ENCODE measurements at places on chromosomes 1 and 21.

GRCh38 chr1:184463680-184464079 is 76.9 kb downstream of the C1orf21 start:
- DNase-seq = no peak

DNA sequence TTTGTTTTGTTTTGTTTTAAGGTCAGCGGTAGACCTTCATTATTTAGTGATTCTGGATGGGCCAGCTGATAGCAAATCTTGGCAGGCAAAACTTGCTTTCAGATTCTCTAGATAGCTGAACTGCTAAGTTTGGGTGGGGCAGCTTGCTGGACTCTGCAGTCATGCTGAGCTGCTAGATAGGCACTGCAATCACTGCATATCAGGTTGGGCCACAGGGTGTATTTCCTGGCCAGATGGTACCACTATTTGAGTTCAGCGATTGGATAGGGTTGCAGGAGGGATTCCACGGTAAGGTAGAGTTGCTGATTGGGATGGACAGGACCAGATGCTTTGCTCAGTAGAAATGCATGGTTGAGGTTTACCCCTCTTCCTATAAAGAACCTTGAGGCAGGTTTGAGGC is 579.3 kb upstream of the ADGRL4 start:
- no peak for DNase-seq

DNA sequence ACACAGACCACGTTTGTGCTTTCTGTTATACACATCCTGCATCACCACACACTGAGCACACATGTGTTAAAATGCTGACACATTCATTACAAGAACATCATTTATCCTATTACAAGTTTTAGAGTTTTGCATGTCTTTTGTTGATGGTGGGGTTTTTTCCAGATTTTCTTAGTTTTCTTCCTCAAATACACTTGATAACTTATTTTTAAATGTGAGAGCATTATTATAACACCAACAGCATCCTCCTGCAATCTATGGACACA is 67.3 kb downstream of the TGFBR3 start:
- no peak for DNase-seq

GRCh38 chr1:45337630-45338325 is 2.2 kb upstream of the TOE1 start:
- no peak for DNase-seq

DNA sequence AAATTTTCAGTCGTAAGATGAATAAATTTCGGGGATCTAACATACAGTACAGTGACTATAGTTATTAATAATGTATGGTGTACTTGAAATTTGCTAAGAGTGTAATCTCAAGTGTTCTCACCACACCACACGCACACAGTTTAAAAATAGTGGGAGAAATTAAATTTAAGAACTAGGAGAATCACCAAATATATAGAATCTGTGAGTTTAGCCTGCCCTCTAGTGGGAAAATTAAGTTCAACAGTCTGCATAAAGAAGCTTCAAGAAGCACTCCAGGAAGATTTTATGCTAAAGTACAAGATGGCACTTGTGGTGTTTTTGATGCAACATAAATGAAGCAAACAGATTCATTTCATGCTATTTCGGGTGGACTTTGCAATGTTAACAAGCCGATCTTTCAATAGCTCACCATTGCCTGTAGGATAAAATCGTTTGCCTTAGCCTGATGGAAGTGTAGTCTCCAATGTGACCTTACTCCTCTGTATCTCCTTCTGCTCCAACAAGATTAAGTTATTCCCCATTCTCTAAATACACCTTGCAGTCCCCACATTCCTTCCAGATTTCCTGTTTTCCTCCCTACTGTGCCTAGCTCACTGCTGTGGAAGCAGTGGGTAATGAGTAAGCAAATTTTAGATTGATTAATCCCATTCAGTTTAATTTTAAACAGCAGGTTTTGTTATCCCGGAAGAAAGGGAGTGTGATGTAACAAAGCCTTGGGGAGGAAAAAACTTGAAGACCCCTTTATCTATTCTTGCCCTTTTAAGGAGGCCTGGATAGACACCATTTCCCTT is 8.7 kb upstream of the PIK3C2B start:
- peak; percentile 92 for DNase-seq

DNA sequence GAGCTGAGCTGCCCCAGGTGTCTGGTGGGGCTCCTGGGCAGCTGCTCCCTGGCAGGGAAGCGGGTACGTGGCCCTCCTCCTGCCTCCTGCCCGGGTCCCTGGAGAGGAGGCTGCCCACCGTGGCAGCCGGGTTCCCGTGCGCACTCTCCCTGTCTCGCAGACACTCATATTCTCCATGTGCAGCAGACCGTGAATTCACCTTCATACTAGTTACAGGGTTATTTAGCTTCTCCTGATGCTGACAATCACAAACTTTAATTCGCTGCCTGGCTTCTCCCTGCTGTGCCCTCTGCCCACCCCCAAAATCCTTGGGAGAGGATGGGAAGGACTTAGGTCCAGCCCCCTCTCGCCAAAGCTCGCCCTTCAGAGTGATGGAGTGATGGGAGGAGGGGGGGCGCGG is 95.3 kb downstream of the CASZ1 start:
- no peak for DNase-seq

DNA sequence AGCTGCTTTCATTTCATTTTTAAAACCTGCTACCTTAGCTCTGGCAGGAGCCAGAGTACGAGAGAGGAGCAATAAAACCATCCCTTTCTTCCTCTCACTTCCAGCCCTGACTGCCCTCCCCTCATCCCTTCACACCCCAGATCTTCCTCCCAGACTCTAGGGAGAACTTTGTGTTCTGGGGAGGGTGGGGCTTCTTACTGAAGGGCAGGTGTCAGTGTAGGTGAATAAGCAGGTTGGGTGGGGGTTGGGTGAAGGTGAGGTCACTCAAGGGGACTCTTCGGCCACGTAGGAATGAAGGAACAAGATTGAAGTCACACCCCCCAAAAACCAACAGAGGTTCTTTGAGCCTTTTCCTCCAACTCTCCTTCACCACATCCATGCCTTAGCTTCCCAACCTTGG is 88.9 kb downstream of the CD58 start:
- DNase-seq = no peak

GRCh38 chr1:248714248-248714647 is 11.7 kb upstream of the OR14I1 start:
- DNase-seq = no peak

DNA sequence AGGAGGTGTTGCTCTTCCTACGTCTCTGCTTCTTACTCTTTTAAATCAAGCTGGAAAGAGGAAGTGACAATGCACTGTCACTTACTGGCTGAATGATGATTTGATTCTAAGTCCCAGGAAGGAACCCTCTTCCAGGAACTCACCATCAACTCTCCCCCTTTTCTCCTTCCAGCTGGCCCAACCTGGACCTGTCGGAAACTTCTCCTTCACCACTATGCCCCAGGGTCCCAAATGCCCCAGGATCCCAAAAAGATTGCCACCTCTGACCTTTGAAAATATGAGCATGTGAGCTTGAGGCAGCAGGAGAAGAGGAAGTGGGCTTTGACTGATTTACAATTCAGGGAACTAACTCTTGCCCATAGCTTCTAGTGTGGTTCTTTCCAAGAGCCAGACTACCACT is 5.3 kb upstream of the ADAMTS5 start:
- no peak for DNase-seq

DNA sequence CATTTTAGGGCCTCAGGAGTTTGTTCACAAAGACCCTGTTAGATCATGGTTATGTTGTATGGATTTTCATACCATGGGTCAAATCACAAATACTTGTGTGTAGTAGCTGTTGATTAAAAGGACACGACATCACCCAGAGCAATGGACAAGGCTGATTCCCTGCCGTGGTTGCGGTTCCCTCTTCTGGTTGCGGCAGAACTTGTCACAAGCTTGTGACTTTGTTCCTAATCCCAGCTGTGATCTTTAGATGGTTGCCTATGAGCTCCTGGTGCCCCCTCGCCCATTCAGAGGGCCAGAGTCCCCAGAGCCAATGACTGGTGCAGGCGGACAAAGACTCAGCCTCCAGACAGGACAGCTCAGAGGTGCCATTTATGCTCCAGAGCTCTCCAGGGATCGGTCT is 11.8 kb upstream of the SDHB start:
- no peak for DNase-seq

DNA sequence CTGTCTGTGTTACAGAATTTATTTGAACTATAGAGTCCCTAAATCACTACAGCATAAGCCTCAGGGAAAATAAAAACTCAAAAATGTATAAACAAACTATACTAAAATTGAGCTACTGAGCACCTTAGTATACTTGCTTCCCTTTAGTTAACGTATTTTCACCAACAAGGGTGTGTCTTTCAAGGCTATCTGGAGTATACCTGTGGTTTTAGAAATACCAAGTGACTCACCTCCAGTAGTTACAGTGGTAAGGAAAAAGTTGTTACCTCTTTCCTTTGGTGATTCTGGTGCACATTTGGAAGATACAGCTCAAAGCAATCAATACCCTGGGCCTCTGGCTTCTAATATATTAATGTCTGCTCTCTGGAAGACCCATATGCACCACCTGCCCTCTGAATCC is 68.0 kb upstream of the C1orf105 start:
- peak; percentile 36 for DNase-seq
